Vagina (tissue), 2 donors: ENCODE measurements at places on chromosomes 6 and 20.

DNA sequence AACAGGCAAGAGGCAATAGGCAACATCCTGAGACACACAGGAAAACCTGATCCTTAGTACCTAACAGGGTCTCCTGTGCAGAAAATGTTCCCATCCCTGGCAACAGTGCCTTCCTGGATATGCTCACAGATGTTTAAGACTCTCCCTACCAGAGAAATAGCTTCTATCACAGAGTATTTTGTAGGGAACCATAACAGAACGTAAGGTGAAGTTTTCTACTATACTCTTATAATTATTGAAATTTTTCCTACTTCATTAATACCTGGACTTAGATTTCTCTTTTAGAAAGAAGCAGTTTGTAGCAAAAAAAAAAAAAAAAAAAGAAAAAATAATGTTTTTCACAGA lies 33.5 kb upstream of the LGSN start:
- no peak for DNase-seq

DNA sequence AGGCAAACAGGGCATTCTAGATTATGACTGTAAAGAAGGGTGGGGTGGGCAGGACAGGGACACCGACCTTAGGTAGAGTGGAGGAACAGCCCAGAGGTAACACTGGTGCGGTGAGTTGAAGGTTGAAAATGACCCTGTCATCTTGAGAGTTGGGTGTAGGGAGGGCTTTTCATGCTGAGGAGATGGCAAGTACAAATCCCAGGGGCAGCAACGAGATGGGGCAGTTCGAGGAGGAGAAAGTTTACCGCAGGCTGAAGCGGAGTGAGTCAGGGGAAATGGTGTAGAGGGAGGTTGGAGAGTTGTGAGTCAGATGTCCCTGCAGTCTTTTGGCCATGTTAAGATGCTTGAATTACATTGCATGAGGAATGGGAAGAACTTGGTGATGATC lies 101.1 kb downstream of the HIVEP1 start:
- no peak for DNase-seq

GRCh38 chr20:46099491-46100287 lies 9.9 kb upstream of the NCOA5 start:
- DNase-seq = no peak

GRCh38 chr6:66307490-66307889 lies 600.5 kb upstream of the EYS start:
- no peak for DNase-seq

DNA sequence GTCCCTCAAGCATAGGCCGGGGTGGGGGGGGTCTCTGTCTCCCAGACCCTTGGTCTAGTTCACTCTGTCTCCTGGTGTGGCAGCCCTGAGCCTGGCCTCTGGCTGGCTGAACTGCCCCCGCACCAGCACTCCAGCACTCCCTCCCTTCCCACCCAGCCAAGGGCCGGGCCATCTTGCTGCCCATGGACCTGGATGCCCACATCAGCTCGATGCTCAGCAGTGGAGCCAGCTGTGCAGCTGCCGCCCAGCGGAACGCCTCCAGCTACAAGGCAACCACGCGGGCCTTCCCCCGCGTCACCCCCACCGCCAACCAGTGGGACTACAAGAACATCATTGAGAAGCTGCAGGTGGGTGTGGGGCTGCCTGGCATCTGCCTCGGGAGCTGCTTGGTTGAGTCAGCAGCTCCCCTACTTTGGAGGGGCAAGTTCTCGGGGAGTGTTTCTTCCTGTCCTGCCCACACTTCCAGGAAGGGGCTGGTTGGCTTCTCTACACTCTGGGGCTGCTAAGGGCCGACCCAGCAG lies 28.4 kb downstream of the UQCC2 start:
- no peak for DNase-seq

GRCh38 chr6:43097098-43097489 lies 21.0 kb downstream of the PTK7 start:
- DNase-seq = no peak

DNA sequence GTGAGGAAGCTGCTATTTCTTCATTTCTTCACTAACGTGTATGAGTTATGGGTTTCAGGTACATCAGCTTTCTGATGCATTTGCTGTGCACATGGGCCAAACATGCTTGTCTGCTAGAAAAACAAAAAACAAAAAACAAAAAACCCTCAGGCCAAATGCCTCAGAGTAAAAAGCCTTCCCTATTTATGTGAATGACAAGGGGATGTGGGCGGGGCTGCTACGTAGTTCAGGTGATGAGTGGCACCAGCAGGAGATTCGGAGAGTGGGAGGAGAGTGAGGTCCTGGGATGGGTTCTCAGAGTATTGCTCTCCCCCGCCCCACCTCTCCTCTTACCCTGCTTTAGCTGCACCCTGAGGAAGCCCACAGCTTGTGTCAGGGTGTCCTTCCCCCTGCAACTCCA lies 596.8 kb upstream of the JAG1 start:
- DNase-seq = no peak

DNA sequence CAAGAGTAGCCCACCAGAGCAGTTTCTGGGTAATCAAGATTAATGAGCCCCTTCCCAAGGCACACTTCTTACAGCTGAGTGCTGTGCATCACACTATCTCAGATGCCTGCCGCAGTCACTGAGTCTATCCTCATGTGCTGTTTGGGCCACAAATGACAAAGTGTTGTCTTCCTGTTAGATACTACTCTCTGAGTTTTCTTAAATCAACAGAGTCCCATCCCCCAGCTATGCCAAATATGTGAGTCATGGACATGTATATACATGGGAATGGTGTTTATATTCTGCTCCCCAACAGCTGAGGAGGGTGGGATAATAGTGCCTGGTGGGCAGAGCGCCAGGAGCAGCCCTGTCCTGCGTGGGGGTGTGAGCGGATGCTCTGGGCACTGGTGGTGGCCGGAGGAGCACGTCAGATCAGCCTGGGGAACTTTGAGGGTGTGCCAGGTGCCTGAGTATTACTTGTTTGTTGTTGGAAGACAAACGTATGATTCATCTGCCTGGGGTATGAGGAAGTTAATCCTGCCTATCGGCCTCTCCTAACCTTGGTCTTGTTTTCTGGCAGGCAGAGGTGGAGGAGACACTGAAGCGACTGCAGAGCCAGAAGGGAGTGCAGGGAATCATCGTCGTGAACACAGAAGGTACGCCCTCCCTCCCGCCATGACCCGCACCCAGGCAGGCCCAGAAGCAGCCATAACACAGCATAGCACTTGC lies 9.6 kb downstream of the DYNLRB1 start:
- DNase-seq = no peak

DNA sequence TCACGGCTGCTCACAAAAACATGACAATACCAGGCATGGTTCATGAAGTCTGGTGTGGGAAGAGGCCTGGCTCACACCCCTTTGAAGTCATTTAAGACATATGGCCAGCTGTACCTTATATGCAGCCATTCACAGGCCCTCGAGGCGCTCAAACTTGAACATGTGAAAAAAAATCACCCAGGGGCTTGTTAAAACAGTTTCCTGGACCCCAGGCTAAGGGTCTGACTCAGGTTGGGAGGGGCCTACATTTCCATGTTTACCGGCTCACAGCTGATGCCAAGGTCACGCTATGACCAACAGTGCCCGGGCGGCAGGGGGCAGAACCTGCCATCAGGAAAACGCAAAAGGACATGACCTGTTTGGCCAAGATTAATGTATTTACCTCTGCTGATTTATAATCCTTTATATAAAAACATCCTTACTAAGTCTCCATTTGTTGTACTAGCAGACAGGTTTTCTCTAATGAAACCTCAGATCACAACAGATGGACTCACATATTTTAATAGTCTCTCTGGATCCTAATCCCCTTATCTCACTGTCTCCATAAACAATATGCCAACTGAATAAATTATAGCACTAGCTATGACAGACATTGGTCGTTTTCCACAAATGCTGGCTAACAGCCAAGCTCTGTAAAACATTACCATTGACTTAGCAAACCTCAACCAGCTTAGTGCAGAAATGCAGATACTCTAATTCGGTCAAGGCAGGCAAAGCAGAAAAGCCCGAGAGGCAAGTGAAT lies 19.9 kb downstream of the EZR start:
- no peak for DNase-seq

GRCh38 chr6:126143761-126144251 lies 157.5 kb downstream of the TRMT11 start:
- no peak for DNase-seq

DNA sequence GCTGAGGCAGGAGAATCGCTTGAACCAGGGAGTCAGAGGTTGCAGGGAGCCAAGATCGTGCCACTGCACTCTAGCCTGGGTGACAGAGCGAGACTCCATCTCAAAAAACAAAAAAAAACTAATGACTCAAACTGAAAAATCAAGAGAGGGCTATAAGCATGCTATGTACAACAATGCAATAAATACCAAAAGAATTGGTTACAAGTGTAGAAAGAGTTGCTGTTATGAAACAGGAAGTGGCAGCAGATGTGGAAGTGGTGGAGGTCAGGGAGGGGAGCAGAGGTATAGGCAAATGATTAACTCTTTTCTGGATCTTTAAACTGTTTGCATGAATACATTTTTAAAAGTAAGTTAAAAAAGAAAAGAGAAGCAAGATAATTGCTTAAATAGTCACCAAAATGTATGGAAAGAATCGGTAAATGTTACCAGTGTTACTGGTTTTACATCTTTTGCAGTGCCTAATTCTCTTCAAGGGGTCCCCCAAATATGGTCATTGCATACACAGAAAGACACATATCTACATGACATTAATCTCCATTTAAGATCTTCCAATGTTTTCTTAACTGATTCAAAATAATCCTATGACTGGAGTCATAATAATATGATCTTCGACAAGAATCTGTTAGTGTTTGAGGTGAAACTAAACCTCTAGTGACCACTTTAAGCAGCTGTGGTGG lies 15.0 kb downstream of the CALHM6 start:
- no peak for DNase-seq
